Substantia nigra (tissue), 51 donors: ENCODE measurements at places on chromosomes 2 and 18.

DNA sequence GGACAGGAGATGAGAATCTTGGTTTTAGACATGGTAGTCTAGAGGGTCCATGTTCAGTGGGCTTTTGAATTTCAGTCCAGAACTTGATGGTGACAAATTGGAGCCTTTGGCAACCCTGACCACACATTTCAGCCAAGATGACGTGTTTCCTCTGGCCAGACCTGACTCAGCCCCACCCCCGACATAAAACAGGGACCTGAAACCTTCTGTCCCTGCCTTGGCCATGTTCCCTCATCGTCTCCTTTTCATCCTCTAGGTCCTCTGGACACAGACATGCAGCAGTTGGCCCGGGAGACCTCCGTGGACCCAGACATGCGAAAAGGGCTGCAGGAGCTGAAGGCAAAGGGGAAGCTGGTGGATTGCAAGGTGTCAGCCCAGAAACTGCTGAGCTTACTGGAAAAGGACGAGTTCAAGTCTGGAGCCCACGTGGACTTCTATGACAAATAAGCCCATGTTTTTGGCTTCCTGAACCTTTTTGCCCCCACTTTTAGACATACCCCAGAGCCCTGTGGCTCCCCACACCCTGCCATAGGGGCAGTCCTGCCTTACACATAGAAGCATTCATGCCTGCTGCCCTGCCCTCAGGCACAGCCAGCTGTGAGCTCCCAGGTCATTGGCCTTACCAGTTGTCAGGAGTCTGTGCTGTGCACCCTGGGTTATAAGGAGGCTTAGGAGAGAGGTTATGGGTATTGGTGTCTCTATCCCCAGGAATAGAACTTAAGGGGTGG is 4.0 kb downstream of the SPR start:
- no peak for DNase-seq

GRCh38 chr2:44912660-44913059 is 28.8 kb upstream of the SIX3 start:
- no peak for DNase-seq

- no peak for DNase-seq
Measured at GRCh38 chr2:239746559-239747246, 278.4 kb downstream of the NDUFA10 start.

GRCh38 chr2:137566387-137566786 is 397.9 kb upstream of the HNMT start:
- no peak for DNase-seq

DNA sequence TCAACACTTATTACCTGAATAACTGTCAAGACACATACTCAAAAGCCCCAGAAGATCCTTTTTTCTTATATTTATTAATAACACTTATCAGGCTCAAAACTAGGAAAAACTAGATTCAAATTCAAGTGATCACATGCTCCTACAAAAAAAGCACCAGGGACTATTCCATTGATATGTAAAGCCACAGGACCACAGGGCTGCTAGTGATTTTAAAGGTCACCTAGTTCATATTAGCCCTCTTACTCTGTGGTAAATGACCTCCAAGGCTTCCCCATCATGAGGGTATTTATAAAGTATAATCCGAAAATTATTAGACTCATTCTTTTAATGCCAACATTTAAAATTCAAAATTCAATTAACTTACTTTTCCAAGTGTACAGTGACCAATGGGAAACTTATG is 52.5 kb downstream of the LRPPRC start:
- no peak for DNase-seq

DNA sequence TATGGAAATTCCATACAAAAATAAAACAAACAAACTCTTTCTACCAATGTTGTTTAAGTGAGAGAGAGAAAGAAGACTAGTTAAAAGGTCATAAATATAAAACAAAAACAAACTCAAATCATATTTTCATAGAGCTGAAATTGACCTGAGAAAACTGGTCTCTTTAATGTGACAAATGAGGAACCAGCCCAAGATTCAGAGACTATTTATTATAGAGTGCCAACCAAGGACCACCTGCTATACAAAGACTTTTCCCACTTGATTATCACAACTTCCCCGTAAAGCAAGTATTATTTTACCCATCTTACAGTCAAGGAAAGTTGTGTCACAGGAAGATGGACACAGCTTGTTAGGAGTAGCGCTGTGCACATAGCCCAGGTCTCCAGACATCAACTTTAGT is 13.3 kb downstream of the ANKRD44 start:
- DNase-seq, result no peak

DNA sequence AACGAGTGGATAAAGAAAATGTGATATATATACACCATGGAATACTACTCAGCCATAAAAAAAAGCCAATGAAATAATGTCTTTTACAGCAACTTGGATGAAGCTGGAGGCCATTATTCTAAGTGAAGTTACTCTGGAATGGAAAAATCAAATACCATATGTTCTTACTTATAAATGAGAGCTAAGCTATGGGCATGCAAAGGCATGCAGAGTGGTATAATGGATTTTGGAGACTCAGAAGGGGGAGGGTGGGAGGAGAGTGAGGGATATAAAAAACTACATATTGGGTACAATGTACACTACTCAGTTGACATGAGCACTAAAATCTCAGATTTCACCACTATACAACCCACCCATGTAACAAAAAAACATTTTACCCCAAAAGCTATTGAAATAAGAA is 1.7 kb upstream of the MSGN1 start:
- DNase-seq, result no peak

GRCh38 chr2:171271971-171272436 is 111.3 kb upstream of the TLK1 start:
- DNase-seq, result no peak

DNA sequence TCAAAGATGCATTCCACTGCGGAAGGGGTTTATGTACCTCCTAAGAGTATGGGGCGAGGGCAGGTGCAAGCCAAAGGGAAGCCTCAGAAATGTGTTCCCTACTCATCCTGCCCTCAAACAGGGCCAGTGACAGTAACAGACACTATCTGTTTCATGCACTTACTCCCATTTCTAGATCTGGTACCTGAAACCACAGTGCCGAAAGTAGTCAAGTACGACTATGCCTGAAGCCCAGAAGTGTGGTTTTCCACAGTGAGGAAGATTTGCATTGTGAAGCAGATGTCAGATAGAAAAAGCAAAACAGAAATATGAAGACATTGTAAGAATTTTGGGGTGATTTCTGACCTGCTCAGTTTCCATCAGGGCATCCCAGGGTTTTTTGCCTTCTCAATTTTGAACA is 748.7 kb downstream of the RNF144A start:
- DNase-seq, result no peak

DNA sequence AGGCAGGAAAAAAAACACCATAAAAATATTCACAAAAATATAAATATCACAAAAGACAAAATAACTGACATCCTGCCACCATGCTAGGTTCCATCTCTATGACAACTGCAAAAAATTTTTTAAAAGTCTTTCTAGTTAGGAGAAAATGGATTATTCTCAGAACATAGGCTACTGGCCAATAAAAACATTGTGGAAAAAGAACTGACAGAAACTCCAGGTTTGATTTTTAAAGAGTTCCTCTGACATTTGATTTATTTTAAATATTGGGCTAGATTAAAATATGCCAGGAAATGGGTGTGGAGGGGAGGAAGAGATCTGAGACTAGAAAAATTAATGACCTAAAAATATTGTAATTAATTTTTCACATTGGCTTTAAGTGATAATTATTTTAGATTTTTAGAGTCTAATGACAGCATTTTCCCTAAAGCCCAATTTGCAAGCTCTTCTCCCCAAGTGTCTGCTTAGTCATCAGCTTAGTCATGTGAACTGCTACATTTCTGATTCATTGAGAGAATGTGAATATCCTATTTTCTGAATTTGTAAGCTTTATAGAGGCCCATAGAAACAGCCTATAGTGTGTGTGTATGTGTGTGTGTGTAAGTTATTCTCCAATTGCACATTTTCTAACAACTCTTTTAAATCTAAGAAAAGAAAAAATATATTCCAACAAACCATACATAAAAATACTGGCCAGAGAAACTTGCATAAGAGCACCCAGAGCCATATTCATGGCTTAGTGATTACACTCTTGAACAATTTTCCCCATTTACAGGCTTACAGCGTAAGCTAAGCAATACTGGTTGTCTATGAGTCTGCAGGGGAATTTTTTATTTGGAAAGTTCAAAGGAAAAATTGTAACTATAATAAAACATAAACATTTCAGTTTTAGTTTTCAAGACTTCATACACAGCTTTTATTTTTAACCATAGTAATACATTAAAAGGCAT is 48.4 kb downstream of the TMEFF2 start:
- no peak for DNase-seq

- DNase-seq, result no peak
Measured at GRCh38 chr18:41906528-41907146, 48.4 kb upstream of the PIK3C3 start.
